ENCODE measurements at places on chromosomes 5 and 9.
A peak's percentile ranks its signal among the peaks of the same experiment; 100 is the strongest.

DNA sequence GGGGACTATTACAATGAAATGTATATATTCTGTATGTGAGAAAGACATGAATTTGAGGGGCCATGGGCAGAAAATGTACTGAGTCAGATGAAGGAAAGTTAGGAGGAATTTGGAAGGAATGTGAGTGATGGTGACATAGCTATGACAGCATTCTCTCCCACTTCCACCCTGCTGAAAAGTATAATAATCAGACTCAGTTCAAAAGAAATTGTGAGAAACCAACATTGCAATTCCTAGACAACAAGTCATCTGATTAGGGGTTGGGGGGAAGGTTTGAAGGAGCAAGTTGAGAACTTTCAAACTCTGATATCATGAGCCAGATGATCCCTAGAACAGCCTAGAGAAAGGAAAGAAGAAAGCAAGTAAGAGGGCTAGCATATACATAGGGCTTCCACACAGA lies 370.6 kb downstream of the DMRTA1 start:
- DNase-seq: peak; percentile 89

- no peak for DNase-seq
Measured at GRCh38 chr5:72644296-72644695, 137.1 kb upstream of the ZNF366 start.

DNA sequence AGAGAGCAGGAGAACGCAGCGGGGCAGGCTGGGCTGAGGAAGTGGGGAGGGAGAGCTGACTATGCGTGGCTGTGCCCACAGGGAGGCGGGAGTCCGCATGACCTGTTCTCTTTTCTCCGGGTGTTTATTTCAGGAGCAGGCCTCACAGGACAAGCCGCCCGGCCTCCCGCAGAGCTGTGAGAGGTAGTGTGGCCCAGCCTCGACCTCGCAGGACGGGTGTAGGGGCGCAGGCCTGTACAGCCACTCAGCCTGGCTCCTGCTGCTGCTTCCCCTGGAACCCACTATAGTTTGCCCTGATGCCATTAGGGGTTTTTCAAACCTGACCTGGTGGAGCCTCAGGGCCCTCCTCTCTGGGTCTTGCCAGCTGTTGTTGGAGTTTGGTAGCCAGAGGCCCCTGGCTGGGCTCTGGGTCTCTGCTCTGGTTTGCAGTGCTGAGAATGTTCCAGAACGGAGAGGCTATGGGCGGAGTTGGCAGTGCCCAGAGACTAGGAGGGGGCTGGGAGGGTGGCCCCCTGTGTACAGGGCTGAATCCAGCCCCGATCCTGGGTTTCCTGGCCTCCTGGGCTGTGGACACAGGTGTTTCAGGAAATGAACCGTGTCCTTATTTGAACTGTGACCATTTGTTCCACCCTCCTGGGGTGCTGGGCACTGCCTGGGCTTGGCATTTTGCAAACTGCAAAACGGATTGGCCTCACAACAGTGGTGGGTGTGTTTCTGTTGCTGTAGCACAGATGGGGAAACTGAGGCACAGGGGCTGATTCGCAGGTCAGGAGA lies 78.8 kb downstream of the WNK2 start:
- DNase-seq: no peak

DNA sequence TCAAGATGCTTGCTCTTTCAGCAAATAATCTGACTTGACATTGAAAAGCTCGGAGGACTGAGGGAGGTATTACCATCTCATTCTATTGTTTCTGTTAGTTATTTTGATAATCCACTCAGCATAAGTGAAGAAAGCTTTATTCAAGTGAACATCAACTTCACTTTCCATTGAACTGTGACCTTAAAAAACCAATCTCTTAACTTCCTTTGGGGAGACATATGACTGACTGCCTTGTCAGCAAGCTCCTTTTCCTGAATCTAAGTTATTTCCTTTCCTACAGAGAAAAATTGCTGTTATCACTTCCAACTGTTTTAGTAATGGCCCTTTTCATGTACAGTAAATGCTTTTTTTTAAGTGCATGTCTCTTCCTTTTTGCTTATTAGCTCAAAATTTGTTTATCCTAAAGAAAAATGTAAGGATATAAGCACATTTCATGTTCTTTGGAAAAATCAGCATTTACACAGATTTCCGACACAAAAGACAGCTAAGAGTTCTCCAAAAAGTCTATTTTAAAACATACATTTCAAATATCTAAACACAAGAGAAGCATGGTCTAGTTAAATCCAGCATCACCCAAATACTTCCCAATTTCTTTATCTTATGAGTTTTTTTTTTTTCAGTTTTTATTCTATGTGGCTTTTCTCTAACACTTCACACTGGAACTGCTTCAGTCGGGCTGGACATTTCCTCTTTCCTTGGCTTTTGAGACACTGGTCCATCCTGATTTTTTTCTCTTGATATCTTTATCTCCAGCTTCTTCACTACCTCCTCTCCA lies 117.9 kb upstream of the DAB2 start:
- DNase-seq: peak; percentile 23

DNA sequence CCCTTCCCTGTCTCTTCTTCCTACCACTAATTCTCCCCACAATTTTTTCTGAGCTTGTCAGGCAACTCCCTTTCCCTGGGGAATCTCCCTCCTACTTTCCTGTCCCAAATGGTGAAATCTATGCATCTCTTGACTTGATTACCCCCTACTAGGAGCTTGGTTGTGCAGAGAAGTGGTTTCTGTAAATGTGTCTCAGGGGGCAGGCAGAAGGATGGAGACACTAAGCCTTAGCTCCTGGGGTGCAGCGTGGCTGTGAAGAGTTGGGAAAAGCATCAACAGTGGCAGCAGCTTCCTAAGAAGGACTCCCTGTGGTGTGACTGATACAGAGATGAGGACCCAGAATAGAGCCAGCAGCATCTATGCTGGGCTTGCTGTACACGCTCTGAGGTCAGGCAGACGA lies 62.3 kb downstream of the NRG2 start:
- DNase-seq: no peak

- peak; percentile 93 for DNase-seq
Measured at GRCh38 chr5:115810761-115811160, 5.7 kb downstream of the CDO1 start.

- DNase-seq: no peak
Measured at GRCh38 chr5:40172721-40173120, 507.0 kb upstream of the PTGER4 start.

GRCh38 chr9:128805661-128806060 lies 12.6 kb upstream of the ENDOG start:
- DNase-seq: no peak

DNA sequence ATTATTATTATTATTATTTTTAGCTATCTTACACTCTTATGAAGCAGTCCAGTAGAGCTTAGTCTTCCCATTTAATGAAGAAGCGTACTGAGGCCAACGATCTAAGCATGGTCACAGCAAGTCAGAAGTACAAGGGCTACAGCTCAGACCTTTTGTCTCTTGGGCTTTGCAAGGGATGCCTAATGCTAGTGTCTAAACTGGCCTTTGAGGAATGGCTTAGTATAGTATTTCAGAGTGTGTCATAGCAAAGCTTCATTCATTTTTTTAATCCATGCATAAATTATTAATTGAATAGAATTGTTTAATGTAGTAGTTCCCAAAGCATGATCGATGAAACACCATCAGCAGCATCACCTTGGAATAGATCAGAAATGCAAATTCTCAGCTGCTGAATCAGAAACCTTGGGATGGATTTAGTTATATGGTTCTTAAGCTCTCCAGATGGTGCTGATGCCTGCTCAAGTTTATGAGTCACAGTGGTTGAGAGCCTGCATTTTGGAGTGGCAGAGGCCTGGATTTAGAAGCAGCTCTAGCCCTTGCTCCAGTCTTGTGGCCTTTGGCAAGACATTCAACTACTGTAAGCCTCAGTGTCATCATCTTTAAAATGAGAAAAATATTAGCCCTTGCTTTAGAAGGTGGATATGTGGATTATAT lies 6.1 kb downstream of the IL12B start:
- peak; percentile 95 for DNase-seq

- no peak for DNase-seq
Measured at GRCh38 chr9:108196332-108197007, 659.3 kb downstream of the ACTL7B start.

- no peak for DNase-seq
Measured at GRCh38 chr5:139454568-139455290, 7.8 kb downstream of the ECSCR start.

DNA sequence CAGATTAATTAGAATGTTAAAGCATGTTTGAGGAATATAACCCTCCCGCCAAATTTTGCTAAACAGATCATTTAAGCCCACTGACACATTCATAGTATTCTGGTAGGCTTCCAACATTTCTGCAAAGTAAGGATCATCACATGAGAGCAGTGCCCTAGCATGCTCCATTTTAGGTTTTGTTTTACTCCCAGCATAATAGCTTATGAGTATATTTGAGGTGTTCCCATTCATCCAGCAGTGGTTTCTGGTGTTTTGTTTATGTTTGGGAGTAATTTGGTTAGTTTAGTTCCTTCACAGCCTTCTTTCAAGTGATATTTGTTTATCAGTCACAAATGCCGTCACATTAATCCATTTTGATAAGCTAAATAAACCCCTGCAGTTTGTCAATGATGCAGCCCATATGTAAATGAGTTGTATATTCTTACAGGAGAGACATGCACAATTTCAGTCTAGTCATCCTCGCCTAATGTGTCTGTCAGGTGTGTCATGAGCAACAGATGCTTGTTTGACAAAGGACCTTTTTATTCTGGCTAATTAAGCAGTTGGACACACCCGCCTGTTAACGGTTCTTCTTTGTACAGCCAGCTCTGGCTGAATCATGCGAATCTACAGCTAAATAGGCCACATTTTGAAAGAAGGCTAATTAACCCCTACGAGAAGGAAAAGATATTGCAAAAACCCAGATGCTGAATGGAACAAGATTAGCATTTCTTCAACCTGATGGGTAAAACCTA lies 124.4 kb downstream of the RFX3 start:
- no peak for DNase-seq

DNA sequence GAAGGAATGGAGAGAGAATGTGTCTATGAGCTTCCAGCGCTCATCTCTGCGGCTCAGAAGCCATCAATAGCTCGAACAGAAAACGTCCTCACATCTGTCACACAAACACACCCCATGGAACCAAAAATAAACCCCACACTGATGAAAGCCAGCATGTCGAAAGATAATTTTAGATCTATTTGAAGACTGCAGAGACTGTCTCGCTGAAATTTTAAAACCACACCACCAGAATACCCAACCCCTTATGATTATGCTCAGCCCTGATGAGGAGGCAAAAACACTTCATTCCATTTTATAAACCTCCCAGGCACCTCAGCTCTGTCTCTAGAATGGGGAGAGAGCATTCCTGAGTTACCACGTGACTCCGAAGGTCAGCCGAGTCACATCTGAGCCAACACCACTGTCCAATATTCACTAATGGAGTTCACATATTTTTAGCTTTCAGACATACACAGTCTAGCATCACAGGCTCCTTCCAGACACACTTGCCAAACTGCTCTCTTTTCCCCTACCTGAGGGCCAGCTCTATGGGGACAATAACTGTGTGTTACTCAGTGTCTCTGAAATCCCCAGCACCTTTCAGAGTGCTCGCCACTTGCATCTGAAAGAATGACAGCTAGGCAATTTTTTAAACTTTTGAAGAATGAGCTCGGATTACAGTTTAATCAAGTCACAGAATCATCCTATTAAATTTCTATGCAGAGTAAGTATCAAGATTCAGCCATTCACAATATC lies 63.2 kb downstream of the SERINC5 start:
- peak; percentile 66 for DNase-seq

DNA sequence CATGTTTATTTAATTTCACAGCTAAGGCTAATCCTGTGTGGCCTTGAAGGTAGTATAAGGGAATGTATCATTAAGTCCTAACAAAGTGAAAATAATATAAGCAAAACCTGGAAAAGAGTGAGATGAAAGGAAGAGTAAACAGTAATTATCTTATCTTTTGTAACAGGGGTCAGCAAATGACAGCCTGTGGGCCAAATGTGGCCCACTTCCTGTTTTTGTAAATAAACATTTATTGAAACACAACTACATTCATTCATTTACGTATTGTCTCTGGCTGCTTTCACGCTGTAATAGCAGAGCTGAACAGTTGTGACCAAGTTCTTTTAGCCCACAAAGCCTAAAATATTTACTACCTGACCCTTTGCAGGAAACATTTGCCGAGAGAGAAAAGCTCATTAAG lies 78.4 kb upstream of the HTR4 start:
- no peak for DNase-seq

DNA sequence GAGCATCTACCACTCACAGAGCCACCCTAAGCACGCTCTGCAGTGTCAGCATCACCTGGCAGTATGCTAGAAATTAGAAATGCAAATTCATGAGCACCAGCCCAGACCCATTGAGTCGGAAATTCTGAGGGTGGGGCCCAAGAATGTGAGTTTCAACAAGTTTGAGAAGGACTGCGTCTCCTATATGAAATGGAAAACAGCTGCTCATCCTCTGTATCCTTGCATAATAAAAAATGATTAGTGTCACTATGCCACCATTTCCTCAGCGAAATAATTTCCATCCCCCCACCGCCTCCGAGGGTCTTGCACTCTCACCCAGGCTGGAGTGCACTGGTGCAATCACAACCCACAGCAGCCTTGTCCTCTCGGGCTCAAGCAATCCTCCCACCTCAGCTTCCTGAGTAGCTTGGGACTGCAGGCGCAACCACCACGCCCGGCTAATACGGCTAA lies 1.3 kb upstream of the IQGAP2 start:
- no peak for DNase-seq

GRCh38 chr5:26237489-26237888 lies 800.9 kb downstream of the CDH9 start:
- no peak for DNase-seq

DNA sequence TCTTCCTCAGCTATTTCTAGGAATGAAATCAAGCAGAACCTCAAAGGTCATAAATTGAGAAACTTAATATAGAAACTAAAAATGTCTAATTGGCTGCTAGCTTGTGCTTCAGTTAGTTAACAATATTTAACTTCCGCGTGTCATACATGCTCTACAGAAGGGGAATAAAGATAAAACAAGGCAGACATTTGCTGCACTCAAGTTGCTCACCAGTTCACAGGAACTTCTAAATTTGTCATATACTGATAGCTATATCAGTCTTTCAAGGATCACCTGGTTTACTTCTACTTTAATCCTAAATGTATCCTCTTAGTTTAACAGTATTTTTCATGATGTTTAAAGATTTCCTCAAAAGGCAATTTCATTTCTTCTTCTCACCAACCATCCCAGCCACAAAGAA lies 8.4 kb downstream of the CCNH start:
- DNase-seq: no peak

GRCh38 chr9:82498541-82499317 lies 510.2 kb downstream of the SPATA31D1 start:
- DNase-seq: no peak
